ENCODE measurements at places on chromosomes 3 and 15.

DNA sequence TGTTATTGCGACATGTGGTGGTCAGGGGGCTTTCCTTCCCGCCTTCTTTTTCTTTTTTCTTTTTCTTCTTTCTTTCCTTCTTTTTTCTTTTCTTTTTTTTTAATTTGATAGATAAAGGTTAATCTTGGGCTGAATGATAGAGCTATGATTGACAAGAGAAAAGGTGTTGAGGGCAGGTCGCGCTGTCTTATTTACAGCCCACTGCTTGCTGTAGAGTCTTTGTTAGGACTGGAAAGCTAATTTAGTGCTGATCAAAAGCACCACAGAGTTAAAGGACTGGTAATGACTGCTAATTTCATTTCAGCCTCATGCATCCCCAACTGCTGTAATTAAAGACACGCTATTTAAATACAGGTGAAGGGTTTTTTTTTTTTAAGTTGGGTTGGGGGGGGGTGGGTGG, 10.6 kb upstream of the SOX2 start:
- no peak for DNase-seq

GRCh38 chr3:14377838-14378169, 24.6 kb upstream of the SLC6A6 start:
- no peak for DNase-seq

- no peak for DNase-seq
Observed at GRCh38 chr3:195548987-195549386, 5.9 kb upstream of the PPP1R2 start.

DNA sequence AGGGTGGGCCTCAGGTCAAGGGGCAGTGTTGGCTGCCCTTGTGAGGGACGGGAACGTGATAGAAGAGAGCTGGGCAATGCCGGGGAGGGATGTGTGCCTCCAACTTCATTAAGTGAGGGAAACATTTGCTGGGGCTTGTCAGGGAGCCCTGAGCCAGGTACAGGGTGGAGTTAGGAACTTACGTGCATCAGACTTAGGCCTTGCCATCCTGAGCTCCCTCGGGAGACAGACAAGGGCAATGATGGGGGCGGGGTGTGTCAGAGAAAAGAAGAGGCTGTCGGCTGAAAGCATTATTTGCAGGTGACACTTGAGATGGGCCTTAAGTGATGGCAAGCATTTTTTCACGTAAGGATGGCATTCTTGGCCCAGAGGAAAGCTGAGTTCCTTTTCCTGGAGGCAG, 1.6 kb downstream of the FAM131A start:
- no peak for DNase-seq

- no peak for DNase-seq
Observed at GRCh38 chr15:42808913-42809312, 72.0 kb upstream of the CDAN1 start.

- DNase-seq: no peak
Observed at GRCh38 chr3:170033489-170033888, 4.3 kb upstream of the GPR160 start.

DNA sequence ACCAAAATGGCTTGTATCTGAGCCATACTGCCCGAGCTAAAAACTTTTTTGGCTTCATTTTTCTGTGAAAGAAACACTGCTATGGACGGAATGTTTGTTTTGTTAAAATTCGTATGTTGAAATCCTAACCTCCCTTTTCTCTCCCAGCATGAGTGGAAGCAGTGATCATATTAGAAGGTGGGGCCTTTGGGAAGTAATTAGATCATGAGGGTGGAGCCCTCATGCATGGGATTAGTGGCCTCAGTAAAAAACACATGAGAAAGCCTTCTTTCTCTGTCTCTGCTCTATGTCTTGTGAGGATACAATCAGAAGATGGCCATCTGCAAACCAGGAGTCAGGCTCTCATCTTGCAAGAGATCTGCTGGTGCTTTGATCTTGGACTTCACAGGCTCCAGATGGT, 7.4 kb upstream of the FNDC3B start:
- no peak for DNase-seq

GRCh38 chr3:141790171-141790570, 27.0 kb downstream of the GRK7 start:
- DNase-seq: no peak

DNA sequence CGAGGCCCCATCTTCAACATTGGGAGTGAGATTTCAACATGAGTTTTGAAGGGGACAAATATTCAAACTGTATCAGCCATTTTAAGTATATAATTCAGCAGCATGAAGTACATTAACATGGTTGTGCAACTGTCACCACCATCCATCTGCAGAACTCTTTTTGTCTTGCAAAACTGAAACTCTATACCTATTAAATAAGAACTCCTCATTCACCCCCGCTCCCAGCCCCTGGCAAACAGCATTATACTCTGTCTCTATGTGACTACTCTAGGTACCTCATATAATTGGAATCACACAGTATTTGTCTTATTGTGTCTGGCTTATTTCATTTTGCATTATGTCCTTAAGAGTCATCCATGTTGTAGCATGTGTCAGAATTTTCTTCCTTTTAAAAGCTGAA, 110.1 kb downstream of the MAP2K5 start:
- no peak for DNase-seq

- DNase-seq: no peak
Observed at GRCh38 chr15:55824857-55825613, 82.1 kb upstream of the PRTG start.

DNA sequence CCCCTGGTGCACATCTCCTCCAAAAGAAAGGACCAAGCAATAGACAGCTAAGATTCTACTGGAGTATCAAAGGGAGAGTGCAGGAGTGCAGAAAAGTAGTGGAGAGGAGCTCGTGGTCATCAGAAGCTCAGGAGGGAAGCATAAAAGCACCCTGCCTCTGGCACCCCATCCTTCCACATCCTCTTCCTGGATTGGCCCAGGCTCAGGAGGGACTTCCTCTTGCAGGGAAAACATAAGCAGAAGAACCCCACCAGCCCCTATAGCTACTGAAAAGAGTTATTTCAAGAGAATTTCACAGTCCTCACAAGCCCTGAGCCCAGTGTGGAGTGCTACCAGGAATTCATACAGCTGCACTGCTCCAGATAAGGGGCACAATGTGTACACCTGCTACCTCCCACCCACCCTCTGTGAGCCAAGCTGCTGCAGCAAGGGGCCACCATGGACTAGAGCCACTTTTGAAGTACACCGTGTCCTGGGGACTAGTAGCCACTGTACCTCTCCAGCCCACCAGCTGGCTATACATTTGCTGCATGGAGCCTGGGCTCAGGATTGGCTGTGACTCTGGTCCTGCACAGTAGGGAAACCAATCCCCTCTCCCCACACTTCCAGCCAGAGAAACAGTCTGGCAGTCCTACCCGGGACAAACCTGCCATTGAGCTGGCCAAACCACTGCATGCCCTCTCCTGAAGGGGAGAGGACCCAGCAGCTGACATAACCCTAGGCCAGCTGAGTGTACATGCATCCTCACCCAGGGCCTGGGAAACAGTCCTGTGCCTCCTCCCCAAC, 43.0 kb downstream of the CD200R1 start:
- DNase-seq: no peak

GRCh38 chr3:57080171-57080570, 19.7 kb downstream of the SPATA12 start:
- no peak for DNase-seq

GRCh38 chr15:38994310-38994709, 429.7 kb upstream of the RASGRP1 start:
- no peak for DNase-seq

GRCh38 chr15:74782259-74783071, 585 bp downstream of the CSK start:
- no peak for DNase-seq

GRCh38 chr3:118955914-118956556, 78.6 kb downstream of the IGSF11 start:
- DNase-seq: no peak

DNA sequence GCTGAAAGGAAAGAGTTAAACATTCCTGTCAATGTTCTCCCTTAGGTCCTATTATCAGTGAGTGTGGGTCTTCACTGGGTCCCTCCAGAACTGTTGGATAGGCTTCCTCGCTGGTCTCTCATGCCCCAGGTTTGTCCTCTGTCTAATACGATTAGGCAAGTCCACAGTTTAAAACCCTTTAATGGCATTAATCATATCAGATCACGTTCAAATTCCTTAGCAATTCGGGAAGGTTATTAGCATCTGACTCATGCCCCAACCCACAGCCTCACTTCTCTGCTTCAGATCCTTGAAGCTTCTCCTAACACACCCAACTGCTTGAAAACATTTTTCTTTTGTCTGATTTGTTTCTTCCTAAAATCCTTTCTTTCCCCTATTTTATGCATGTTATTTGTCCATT, 224.3 kb upstream of the ATP10A start:
- DNase-seq: no peak

- DNase-seq: no peak
Observed at GRCh38 chr3:48915296-48915695, 3.3 kb upstream of the ARIH2 start.

DNA sequence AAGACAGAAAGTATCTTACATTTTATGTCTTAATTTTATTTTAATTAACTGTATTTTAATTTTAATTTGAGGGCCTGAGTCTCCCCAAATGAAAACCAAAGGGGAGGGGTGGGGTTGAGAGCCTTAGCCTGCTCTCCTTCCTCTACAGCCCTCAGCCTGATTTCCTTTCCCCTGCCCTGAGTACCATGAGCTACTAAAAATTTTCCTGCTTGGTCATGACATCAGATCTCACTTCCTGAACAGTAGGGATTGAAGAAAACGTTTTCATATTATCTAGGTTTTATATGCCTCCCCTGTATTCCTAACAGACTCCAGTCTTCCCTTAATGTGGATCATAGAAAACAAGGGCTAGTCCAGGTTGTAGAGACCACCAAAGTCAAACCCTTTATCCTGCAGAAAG, 133.9 kb downstream of the MYLK start:
- no peak for DNase-seq

- no peak for DNase-seq
Observed at GRCh38 chr3:37028329-37028728, 35.0 kb downstream of the MLH1 start.

- no peak for DNase-seq
Observed at GRCh38 chr15:63972801-63973200, 73.5 kb downstream of the DAPK2 start.

DNA sequence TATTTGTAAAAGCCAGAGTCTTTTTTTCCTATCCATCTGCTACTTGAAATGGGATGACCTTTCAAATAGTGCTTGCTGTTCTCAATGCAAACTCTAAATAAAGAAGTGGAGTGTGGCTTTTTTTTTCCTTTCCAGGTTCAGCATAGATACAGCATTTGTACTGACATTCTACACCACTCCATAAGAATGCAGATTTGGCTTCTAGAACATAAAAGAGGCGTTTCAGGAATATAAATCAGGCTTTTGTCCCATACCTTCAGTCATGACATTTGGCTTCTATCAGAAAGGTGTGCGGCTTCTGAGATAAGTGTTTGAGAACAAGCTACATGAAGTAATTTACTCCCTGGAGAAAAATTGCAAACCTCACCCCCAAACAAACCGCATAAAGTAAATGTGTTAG, 553.1 kb downstream of the FHIT start:
- no peak for DNase-seq

- no peak for DNase-seq
Observed at GRCh38 chr15:39195961-39196486, 384.9 kb upstream of the THBS1 start.

- DNase-seq: no peak
Observed at GRCh38 chr3:31862666-31863279, 118.3 kb downstream of the OSBPL10 start.

DNA sequence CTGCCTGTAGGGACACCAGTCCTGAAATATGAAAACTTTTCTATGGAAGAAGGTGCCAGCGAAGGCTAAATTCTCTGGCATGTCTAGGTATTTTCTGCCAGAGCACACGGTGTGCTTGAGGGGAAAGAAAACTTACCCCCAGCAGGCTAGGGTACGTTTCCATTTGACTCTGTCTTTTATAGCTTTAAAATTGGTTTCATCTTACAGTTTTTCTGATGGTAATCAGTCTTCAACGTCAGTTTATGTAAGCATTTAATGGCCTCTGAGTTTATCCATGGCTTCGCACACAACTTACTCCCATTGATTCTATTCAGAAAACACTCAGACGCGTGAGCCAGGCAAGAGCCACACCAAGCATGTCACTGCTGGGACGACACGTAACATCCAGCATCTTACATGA, 249.7 kb downstream of the ADAMTS17 start:
- no peak for DNase-seq

GRCh38 chr3:118765636-118766305, 268.9 kb downstream of the IGSF11 start:
- DNase-seq: no peak

DNA sequence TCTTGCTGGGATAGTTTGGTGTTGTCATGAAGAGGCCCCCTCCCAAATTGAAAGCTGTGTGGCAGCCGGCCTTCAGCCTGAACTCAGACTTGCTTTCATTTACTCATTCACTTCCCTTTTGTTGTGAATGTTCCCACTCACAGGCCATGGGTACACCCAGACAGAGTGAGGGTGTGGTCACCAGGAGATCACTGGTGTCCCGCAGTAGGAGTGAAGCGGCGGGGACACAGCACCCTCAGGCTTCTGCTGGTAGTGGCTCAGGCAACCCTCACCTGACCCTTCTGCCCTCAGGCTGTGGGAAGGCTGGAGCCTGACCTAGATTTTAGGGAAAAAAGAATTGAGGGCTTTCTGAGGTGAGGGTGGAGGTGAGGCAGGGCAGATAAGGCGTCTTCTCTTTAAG, 244.4 kb downstream of the SOX2 start:
- no peak for DNase-seq

- no peak for DNase-seq
Observed at GRCh38 chr3:159821736-159822135, 166.9 kb upstream of the IL12A start.

- DNase-seq: no peak
Observed at GRCh38 chr3:101902041-101902440, 52.7 kb downstream of the NFKBIZ start.

DNA sequence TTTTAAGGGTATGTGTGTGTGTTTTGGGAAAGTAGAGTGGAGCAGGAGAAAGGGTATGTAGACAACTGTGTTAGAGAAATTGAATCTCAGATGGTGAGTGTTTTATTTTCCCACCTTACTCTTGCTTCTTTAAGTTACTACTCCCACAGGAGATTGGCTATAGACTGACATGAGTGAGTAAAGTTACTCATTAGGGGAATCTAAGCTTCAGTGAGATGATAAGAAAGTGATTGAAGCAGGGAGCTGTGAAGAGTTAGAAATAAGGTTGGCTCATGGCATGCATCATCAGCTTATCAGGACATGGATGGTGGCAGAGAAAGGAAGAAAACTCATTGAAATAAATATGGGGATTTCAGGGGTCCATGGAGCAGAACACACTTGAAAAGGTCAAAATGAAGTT, 88.9 kb downstream of the MBNL1 start:
- no peak for DNase-seq

GRCh38 chr3:160369784-160370183, 29.2 kb downstream of the IFT80 start:
- DNase-seq: no peak
